OCI-LY7 (cell line): ENCODE measurements at places on chromosomes 5 and 9.
A peak's percentile ranks its signal among the peaks of the same experiment; 100 is the strongest.

DNA sequence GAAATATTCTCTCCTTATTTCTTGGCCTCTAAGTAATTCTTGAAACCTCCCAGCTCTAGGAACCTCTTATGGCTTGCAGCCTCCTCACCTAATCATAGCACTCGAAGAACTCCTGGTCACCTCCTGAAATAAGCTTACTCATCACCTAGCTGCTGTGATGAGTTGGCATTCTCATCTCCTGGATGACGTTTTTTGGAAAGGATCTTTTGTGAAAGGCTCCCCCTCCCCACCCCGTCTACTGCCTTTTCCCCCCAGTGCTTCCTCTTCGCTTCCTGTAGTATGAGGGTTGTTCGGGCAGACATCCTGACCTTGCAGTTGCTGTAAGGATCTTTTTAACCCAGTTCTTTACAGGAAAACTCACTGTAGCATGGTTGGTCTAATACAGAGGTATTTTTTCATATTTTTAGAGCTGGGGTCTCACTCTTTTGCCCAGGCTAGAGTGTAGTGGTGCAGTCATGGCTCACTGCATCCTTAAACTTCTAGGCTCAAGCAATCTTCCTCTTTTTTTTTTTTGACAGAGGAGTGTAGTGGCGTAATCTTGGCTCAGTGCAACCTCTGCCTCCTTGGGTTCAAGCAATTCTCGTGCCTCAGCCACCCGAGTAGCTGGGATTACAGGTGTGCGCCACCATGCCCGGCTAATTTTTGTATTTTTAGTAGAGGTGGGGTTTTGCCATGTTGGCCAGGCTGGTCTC, 41.8 kb downstream of the ARHGAP26 start:
- no peak for DNase-seq

DNA sequence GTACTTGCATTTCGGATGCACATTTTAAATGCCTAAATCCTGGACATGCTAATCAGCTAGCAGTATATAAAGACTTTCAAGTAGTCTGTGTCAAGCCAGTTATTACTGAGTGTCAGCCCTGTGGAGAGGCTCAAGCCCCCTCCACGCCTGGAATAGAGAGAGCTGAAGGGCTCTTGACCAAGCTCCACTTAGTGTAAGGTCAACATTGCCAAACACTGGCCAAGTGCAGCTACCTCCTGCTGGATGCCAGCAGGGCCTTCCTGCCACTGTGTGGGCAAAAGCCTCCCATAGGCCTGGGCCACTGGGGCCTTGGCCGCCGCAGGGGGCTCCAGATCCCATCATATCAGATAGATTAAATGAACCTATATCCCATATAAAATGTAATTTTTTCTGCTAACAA, 239.4 kb upstream of the PANK3 start:
- DNase-seq: no peak

- no peak for DNase-seq
These were observed 216.2 kb downstream of the TRIO start for GRCh38 chr5:14359069-14360043.

DNA sequence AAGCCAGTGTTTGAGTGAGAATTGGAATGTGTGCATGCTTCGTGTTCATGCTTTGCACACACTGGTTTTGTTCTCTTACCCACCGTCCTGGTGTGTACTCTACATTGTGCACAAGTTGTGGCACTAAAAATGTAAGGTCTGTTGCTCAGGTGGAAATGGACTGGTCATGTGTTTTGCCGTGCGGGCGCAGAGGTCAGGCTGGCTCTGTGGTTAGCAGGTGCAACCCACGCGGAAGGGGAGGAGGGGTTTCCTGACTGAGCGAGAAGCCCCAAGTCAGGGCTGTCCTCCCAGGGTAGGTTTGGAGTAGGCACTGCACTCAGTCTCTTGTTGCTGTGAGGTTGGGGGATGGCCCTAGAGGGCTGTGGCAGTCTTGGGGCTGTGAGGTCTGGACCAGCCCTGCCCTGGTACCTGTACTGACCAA, 86.6 kb downstream of the EHMT1 start:
- peak; percentile 75 for DNase-seq

GRCh38 chr9:135941288-135941995, 19.7 kb downstream of the UBAC1 start:
- no peak for DNase-seq

DNA sequence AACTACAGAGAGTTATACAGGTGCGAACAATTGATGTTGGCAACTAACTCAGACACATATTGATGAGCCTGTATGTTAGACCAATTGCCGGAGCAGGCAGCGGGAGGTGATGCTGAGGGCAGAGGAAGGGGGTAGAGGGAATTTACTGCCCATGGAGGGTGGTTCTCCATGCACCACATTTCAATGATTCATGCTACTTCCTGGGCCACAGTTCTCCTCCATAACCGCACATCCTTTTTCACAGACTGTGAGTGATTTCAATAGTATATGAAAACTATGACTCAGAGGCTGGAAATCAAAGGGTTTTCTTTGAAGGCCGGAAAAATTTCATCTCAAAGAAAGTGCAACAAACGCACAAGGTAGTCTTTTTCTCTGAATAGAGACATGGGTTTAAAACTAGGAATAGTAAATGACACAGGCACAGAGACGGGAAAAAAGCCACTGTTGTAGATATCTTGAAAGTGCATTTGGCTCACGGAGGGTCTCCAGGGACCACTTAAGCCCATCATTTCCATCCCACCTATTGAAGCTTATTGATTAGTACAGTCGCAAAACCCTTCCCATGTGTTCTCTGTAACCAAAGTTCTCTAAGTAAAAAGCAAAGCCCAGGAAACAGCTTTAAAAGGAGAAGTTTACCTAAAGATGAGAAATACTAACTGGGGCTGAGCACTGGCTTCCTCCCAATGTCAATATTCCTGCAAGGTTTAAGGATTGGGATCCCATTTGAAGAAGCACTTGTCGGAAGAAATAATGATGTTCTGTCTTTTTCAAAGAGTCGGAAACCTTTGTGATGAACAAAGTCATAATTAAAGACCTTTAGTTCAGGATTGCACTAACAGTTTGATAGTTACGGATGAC, 28.0 kb upstream of the ADAM19 start:
- peak; percentile 37 for DNase-seq

DNA sequence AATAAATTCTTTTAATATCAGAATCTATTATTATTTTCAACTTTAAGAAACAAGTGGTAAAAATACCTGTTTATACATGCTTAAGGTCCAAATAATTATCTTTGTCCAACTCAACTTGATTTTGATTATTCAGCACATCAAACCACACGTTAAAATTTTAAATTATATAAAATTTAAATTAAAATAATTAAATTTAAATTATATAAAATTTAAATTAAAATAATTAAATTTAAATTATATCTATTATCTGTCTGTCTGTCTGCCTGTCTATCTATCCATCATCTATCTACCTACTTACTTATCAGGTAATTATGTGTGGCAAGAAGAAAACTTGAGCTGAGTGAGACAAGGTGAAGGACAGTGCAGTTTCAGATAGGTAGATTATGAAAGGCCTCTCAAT, 605.3 kb upstream of the RIOK2 start:
- DNase-seq: no peak

DNA sequence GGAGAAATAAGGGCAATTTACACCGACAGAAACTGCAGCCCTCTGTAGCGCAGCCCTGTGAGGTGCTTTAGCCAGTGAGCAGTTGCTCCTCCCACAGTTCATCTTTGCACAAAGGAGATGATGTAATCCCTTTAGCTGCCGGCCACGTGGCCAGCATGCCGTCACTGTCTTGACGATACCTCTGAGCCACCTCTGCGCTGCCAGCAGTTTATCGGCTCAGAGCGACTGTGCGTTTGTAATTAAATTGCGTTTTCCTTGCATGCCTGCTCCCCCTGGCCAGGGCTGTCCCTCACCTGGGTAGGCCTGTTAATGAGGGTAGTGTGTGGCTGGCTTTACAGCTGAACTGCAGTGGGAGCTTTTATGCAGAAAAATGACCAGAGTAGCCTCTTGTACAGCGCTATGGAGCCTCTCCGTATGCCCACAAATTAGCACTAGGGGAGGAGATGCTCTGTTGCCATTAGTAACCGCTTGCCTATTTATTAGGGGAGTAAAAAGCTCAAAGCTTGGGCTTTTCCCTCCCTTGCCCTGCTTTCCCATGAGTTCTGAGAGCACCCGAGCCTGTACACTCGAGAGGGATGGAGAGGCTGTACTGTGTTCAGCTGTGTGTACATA, 107.0 kb downstream of the TRIO start:
- DNase-seq: no peak

- no peak for DNase-seq
These were observed 214.0 kb upstream of the MAST4 start for GRCh38 chr5:66382152-66382551.

DNA sequence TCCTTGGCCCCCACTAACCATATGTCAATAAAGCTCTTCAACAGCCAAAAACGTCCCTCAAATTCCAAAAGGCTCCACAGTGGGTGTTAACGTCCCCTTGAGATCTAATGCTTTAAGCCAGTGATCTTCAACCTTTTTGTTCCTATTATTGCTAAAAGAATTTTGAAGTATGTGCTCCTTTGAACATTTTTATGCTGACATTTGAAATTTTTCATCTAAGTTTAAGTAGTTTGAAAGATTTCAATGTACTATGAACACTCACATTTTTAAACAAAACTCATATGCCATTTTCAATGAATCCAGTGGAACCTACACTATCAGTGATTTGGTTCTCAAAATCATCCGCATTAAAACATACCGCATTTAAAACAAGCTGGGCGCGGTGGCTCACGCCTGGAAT, 29.9 kb downstream of the AUH start:
- no peak for DNase-seq

DNA sequence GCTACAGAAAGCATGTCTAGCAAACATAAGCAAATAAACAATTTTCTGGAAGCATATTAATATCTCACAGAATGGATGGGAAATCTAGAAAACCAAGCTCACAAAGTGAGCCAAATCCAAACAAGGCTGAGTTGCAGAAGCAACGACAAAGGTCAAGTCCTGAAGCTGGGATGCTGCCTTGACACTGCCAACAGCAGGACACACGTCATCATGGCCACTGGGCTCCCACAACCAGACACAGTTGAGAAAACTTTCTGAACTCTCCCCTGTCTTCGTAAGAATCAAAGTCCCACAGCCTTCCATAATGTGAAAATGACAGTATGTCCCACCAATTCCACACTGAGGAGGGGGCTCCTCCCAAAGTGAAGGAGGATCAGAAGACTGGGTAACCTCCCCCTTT, 37.6 kb downstream of the EPB41L4A start:
- DNase-seq: no peak

- DNase-seq: no peak
These were observed 40.6 kb upstream of the MAP1B start for GRCh38 chr5:72066705-72067107.

GRCh38 chr9:106403081-106403480, 459.9 kb upstream of the ZNF462 start:
- DNase-seq: no peak

GRCh38 chr5:113089653-113090335, 113.2 kb downstream of the DCP2 start:
- no peak for DNase-seq
